ENCODE measurements at places on chromosomes 3 and 15.

DNA sequence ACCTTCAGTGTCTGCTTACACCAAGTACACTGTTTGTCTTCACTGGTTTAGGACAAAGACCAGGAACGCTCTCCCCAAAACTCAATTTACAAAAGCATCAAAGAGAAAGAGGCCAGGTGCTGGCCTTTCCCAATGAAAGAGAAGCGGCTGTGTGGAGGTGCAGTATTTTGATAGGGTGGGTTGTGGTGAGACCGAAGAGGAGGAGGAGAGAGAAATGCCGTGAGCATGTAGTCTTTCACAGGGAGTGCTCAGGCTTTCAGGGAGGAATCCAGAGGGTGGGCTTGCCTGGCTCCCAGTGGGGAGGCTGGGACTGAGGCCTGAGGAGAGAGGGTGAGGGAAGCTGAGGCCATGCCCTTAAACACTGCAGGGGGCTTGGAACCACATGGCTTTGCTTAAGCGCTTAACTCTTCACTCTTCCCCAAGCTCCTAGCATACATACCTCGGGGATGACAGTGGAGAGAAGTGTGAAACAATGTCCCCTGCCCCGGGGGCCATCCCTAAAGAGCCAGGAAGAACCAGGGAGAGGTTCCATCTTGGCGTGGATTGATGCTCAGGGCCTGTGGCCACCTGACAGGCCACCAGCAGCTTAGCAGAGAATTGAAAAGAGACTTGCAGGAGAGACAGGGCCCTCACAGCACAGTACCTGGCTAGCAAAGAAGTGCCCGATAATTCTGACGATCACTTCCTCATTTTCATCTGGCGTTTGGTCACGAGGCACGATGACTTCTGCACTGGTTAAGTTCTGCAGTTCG, 60.5 kb downstream of the SENP2 start:
- no peak for DNase-seq

- no peak for DNase-seq
These were observed 670 bp upstream of the ATP13A3 start for GRCh38 chr3:194487289-194488054.

GRCh38 chr3:157469561-157470294, 33.1 kb downstream of the PTX3 start:
- DNase-seq, result no peak

DNA sequence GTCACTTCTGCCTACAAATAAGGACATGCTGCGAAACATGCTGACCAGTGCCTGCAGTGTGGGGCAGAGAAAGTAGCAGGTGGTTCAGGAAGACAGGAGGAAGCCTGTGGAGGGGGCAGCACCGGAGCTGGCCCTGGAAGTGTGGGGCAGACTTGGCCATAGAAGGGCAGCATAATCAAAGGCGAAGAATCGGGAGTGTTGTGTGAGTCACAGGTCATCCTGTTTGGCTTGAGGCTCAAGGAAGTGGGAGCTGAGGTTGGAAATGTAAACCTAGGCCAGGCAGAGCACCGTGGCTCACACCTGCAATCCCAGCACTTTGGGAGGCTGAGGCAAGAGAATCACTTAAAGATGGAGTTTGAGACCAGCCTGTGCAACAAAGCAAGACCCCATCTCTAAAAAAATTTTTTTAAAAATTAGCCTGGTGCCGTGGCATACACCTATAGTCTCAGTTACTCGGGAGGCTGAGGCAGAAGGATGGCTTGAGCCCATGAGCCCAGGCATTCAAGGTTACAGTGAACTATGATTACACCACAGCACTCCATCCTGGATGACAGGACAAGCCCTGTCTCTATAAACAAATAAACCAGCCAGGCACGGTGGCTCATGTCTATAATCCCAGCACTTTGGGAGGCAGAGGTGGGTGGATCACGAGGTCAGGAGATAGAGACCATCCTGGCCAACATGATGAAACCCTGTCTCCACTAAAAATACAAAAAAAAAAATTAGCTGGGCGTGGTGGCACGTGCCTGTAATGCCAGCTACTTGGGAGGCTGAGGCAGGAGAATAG, 54.0 kb downstream of the FAM43A start:
- DNase-seq, result no peak

DNA sequence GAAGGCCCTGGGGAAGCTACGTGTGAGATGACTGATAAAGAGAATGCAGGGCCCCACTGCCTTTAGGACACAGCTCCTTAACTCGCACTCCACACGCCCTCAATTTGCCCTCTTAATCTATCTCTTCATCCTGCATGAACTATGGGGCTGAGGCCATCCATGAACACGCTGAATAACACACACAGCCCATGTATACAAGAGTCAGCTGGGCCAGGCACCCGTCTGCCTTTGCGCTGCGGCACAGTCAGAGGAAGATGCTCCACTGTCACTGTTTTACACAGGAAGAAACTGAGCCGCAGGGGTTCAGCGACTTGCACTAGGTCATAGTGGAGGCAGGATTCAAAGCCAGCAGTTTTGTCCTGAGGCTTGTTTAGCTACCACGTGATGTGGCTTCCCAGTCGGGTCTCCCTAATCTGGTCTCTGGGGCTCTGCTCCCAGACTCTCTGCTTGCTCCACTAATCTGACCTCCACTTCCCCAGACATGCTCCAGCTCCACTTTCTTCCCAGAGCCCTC, 43.9 kb downstream of the TLE3 start:
- DNase-seq, result no peak

GRCh38 chr3:151900884-151901643, 27.6 kb downstream of the SUCNR1 start:
- DNase-seq, result no peak

GRCh38 chr3:101519685-101520365, 6.8 kb upstream of the SENP7 start:
- no peak for DNase-seq

DNA sequence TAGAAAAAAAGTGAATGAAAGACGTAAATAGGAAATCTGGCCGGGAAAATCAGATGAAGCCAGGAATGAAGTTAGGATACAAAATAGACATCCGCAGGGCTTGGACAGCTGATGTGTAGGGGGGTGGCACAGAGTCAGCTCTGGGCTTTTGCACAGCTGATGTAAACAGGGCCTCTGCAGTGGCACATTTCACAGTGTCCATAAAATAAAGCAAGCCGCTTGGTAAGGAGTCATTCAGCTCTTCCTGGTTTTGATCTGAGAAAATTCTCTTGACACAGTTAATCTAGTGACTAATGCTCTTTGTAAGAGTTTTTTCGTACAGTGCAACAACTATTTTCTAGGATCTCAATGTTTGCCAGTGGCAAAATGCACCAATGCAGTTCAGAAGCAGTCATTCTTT, 153.3 kb downstream of the USP13 start:
- no peak for DNase-seq

GRCh38 chr15:38647683-38648082, 83.1 kb upstream of the RASGRP1 start:
- no peak for DNase-seq

- DNase-seq, result no peak
These were observed 134.8 kb downstream of the MFSD1 start for GRCh38 chr3:158936530-158937113.

DNA sequence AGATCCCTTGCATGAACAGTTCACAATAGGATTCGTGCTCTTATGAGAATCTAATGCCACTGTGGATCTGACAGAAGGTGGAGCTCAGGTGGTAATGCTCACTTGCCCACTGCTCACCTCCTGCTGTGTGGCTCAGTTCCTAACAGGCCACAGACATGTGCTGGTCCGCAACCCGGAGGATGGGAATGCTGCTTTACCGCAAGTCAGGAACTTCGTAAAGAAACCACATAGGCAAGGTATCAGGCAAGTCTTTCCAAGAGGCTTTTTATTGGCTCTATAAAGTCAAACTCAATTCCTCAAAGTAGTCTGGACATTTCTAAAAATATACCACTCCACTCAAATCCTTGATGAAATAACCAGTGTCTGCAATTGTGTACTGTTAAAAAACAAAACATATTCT, 56.1 kb downstream of the OSTN start:
- DNase-seq, result no peak

DNA sequence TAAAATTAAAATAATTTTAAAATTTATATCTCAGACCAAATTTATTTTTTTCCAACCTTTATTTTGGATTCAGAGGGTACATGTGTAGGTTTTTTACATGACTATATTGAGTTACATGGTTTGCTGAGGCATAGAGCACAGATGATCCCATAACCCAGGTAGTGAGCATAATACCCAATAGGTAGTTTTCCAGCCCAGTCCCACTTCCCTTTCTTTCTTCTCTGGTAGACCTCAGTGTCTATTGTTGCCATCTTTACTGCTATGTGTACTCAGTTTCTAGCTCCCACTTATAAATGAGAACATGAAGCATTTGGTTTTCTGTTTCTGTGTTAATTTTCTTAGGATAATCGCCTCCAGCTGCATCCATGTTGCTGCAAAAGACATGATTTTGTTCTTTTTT, 338.1 kb downstream of the EFHB start:
- no peak for DNase-seq

DNA sequence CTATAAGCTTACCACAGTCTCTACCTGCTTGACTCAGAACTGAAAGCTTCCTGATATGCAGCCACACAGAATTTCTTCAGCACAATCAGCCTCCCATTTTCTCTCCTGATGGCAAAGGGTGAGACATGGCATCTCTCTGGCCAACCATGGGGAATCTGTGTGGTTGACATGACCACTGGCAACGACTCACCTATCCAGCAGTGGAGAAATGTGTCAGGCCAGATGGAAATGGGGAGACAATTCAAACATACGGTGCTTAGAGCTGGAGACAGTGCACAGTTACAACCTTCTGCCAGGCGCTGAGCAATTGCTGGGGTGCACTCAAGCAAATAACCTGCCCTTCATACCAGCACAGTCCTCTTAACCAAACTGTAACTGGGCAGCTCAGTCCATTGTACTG, 3.6 kb downstream of the ZNF385D start:
- no peak for DNase-seq

GRCh38 chr3:131387796-131388489, 6.4 kb downstream of the NUDT16 start:
- DNase-seq, result no peak

DNA sequence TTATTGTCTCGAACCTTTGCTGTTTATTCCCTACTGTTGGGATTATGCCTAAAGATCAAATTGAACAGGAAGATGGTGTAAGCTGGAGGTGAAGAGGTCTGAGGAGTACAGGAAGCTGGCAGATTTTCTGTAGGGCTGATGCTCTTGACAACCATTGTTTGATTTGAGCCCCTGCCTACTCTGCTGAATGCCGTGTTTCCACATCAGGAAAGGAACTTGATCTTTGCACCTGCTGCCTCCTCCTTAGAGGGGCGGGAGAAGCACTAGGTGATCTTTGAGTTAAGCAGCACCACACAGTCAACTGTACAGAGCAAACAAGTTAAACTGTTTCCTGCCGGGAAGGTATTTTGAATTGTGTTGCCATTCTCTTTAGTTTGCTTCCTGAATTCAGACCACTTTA, 364.6 kb upstream of the EPHA6 start:
- no peak for DNase-seq

DNA sequence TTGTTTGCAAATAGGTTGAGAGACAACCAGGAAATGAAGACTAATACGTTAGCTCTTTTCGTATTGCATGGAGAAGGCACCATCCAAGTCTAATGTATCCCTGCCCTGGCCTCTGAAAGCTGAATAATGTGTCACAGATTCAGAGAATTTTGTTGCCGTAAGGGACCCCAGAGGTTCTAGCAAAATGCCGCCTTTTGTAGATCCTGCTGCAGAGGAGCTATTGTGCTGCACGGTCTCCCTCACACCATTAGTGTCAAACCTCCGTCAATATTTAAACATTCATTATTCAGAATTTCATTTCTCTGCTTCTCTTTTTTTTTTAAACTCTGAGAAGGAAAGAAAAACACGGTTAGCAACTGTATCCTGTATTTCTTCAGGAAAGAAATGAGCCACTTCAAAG, 238.7 kb downstream of the EPHB1 start:
- no peak for DNase-seq

DNA sequence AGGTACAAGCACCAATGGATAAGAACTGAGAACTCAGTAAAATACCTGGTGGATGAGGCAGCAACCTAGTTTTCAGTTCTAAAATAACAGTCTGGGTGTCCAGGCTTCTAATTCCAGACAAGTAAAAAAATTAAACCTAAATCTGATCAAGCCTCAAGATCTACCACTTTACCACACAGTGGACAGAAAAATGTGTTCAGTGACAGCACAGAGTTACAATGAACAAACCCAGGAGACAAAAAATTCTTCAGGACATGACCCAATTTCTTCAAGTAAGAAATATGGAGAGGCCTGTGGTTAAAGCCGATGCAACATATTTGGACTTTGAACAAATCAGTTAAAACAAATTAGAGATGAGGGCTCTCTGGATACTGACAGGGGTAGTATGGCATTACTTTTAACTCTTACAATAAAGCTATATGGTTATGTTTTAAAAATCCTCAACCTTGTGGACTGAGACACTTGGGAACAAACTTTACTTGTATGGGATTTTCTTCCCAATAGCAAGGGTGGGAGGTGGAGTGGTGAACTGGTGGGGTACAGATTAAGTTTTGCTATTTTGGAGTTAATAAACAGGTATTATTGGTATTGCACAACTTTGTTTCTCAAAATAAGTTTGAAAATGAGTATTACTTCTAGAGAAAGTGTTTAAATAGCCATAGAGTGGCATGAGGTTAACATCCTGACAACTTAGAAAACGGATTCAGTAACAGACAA, 14.2 kb downstream of the CCNL1 start:
- no peak for DNase-seq

DNA sequence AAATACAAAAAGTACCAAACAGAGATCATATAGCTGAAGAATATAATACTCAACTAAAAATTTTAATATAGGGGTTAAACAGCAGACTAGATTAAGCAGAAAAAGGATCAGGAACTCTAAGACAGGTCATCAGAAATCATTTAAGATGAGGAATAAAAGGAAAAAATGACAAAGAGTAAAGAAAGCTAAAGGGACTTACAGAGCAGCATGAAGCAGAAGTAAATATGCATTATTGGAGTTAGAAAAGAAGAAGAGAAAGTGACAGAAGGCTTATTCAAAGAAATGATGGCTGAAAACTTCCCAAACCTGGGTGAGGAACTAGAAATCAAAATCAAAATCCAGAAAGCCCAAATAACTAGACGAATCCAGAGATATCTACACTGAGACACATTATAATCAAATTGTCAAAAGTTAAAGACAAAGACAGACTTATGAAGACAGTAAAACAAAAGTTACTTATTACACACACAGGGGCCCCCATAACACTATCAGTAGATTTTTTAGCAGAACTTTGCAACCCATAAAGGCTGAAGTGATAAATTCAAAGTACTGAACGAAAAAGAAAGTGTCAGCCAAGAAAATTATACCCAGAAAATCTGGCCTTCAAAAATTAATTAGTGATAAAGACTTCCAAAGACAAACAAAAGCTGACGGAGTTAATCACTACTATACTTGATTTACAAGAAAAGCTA, 95.6 kb downstream of the SCAPER start:
- DNase-seq, result no peak

GRCh38 chr3:129503471-129504291, 24.8 kb upstream of the RHO start:
- DNase-seq, result no peak

DNA sequence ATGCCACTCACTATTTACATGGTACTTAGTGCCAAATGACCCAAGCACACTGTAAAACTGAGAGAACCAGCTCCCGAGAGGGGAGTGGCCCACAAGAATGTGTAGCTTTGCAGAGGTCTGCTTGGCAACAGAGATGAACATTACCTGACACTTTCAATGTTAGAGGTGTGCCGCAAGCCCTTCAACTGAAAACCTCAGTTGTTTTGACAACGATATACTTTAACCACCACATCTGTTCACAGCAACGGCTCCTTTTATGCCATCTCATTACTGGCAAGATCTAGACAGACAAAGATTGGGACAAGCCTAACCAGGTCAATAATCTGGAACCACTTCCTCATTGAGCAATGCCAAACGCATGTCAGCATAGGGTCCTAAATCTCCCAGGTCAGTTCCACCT, 23.7 kb downstream of the NEK10 start:
- DNase-seq, result no peak

- DNase-seq, result no peak
These were observed 193.3 kb upstream of the TTC14 start for GRCh38 chr3:180408654-180409053.

All from stimulated activated CD4-positive, alpha-beta T cell treated with anti-CD3 and anti-CD28 coated beads, Interleukin-4, amount 100 ng/mL, for 48 hours (primary cell).